Memory B cell (primary cell): ENCODE measurements at places on chromosomes 7 and 10.

GRCh38 chr10:119113751-119114732 is 10.1 kb downstream of the DENND10 start:
- no peak for DNase-seq

DNA sequence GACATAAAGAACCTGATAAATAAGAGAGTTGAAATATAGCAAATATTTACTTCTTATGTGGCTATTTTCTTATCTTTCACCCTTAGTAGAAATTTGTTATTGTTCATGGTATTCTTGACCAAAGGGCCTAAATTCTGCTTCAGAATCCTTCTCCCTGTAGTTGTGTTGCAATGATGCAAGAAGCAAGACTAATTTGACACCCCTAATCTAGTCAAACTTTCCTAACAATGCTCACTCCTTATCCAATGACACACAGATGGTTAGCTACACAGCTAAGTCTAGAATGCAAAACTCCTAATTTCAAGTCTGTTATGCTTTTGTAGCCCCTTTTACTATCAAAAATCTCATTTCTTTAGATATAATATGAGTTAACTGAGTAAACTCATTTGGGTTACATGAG is 56.1 kb downstream of the TWIST1 start:
- no peak for DNase-seq

DNA sequence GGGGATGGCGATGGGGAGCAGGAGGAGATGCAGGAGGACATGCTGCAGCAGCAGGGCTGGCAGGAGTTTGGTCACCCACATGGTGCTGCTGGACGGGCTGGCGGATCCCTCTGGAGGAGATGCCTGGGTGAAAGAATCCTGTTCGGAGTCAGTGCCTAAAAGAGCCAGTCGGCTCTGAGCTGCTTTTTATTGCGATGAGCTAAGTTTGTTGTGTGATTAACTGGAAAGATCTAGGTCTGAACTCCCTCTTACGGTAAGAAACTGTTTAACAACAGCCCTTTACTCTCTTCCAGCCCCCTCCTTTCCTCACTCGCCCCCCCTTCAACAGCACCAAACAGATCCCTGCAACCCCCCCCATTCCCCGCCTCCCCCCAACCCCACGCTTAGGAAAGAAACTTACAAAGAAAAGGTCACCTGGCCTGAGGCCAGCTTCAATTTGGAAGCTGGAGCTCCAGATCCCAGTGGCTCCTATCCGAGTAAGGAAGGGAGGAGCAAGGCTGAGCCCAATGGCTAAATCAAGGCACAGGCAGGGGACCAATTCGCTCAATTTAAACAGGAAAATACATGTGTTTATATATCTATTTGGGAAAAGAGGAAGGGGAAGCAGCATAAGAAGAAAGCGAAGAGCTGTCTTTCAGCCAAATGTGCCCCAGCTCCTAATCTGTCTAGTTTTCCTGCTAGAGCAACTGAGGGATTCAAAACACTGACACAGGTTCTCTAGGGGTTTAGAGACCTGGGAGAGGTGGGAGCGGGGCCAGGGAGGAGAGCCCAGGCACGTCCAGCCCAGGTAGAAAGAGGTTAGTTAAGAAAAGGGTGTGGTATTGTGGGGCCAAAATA is at the start of gene HGF:
Gene HGF, minus strand, starts transcription at position 157 of the 837 bp plus-strand sequence. Its CDS starts 76 bp downstream, at position 81.
- no peak for DNase-seq

GRCh38 chr7:103418241-103418640 is 27.8 kb downstream of the SLC26A5 start:
- no peak for DNase-seq

DNA sequence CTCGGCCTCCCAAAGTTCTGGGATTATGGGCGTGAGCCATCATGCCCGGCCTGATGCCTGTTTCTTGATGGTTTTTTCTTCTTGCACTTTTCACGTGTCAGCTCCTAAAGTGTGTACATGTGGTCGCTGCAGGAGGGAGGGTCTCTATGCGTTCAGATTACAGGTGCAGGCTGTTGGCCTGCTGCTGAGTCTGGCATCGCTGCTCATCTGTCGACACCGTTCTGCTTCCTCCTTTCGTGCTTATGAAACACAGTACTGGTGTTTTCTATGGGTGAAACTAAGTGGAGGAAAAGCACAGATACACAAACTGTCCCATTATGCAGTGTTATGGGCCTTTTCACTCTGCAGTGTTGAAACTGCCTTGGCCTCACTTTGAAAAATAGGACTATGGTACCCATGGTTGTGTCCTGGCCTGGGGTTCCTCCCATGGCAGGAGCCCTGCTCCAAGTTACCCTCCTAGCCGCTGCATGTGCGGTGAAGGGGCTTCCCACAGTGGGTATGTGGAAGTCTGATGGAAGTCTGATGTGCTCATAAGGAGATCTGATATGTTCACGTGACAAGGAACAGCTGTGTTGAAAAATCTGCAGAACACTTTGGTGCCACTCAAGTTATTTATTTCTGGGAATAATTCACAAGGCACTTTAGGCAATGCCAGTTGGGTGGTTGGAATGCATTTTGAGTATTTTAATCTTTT is 23.5 kb downstream of the OGDH start:
- DNase-seq: peak; percentile 28

DNA sequence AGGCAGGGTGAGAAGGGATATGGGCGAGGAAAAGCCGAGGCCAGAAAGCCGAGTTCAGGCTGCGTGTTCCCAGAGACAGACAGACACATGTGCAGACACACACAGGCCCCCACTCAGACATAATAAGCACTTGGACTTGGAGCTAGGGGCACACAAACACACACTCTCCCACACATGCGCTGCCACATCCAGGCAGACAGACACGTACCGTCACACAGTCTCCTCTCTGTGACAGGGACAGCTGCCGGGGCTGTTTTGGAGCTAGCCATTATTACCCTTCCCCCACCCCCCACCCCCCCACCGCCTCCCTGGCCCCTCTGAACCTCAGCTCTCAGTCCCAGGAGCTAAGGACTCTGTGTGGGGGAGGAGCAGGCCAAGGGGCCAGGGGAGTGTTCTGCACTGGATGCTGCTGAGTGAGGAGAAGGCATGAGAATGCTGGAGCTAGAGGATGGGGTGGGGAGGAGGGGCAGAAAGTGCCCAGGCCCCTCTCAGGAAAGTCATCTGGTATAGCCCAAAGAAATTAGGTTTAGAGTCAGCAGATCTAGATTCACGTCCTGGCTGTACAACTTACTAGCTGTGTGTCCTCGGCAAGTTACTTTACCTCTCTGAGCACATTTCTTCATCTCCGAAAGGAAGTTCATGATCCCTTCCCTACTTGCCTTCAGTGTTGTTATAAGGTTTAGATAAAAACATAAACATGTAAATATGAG is 6.3 kb downstream of the PITX3 start:
- no peak for DNase-seq

- no peak for DNase-seq
Observed at GRCh38 chr7:7996568-7996967, 28.0 kb downstream of the GLCCI1 start.

DNA sequence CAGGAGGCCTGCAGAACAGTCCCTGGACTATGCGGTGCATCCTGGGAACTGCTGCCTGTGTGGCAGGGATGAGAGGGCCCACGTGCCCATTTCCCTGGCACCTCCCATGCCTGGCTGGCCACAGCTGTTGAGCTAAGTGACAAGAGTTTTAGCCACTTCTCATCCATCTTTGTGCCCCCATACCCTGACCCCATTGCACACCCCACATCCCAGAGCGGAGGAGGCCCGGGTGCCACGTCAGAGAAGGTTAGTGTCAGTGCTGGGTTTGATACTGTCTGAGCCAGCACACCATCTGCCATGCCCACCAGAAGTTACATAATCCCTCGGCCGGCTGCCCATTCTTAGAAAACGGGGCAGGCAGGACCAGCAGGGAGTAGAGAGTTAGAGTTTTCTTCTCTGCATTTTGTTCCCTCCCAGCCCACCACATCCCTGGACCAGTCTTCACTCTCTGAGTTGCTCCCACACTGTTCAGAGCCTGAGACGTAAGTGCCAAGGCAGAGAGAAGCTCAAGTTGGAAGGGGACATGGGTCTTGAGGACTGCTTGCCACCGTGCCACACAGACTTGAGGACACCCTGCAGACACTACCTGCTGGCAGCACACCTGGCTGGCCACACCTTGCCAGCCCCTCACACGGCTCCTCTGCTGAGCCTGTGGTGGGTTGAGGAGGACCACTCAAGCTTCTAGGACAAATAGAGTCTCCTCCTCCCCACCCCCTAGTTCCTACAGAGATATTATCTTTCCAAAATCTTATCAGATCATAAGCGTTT is 13.1 kb downstream of the UNC5B start:
- no peak for DNase-seq

GRCh38 chr10:22335173-22335933 is 9.9 kb upstream of the SPAG6 start:
- DNase-seq: peak; percentile 76

DNA sequence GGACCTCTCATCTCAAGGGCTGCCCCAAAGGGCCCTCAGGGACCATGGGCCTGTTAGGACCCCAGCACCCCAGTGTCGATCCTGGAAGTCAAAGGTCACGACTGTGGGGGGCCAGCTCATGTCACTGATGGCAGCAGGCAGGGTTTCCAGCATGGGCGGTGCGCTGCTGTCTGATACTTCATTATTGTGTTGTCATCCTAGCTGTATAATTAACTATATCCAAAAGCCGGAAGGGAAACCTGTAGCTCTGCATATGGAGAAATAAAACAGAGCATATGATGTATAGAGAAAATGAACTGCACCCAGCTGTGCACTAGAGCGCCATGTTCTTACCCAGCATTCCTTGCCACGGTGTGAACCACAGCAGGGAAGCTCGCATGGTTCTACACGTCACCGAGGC is 196.3 kb downstream of the EBF3 start:
- DNase-seq: no peak

DNA sequence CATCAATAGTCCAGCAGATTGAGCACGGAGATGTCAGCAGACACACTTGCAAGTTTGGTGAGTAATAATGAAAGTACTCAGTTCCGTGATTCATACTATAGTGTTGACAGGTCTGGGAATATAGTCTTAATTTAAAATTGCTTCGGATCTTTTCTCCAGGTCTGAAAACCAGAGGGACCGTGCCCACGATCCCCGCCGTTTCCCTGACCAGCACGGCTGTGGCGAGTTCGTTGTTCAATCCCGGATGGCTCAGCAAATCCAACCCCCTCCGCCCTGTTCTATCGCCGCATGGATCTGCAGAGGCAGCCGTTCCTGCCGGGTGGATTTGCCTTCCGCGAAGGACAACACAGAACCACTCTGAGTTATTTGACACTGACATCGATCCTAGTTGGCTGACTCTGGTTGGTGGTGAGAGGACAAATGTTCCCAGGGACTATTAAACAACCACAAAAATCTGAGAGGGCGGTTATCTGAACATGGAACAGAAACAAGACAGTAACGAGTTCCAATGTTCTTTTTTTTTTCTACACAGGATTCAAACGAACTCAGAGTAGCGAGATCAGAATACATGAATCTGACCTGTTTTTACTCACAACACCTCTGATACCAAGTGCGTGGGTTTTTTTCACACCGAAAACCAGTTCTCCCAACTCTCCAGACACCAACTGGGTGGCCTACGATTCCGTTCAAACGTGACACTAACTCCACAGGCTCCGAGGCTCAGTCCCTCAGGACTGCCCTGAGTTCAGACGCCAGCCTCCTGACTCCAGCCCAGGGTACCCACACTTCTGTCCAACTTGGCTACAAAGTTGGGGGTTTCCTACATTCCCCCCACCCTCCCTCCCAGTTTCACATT is 52.7 kb downstream of the RBM17 start:
- no peak for DNase-seq

DNA sequence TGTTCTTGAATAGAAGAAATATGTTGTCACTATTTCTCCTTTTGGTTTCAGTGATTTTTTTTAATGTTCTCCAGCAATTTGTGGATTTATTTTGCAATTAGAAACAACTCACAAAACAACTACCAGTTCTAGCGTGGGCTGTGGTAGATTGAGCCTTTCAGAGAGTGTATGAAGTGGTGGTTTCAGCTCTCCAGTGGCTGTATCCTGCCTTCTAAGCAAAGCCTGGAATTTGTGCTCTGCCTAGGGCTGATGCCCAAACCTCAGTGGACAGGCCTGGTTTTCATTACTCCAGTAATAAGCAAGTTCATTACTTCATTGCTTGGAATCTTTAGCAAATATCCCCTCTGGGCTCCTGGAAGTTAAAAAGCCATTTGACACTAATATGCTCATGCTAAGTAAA is 35.9 kb downstream of the APBB1IP start:
- DNase-seq: no peak

DNA sequence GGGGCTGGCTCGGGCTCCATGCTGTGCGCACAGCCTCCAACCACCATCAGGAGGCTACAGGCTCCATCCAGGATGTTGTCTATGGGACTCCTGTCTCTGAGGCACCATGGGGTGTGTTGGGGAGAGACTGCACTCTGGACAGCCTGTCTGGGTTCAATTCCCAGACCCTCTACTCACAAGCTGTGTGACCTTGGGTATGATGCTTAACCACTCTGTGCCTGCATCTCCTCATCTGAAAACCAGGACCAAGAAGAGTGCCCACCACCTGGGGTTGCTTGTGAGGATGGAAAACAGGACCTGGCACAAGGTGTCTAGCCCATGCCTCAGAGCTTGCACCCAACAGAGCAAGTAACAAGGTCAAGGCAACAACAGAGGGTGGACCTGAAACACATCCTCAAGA is 109.8 kb downstream of the KCNMA1 start:
- DNase-seq: no peak

- DNase-seq: no peak
Observed at GRCh38 chr10:48474765-48475365, 130.0 kb downstream of the ARHGAP22 start.

GRCh38 chr10:92493362-92493761 is 80.5 kb downstream of the IDE start:
- no peak for DNase-seq

DNA sequence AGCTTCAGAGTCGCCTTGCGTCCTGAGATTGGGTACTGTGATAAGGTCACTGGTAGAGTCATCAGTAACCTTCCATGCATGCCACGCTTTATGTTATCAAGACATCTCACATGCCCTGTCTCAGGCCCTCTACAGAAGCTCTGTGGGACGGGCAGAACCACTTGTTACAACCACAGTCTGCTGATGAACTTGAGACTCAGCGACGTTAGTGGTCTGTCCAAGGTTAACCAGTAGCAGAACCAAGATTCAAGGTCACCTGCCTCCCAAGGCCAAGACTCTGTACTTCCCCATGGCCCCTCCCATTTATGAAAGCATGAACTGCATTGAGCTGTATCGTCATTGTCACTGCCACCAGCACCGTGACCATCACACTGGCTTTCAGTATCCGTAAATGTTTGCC is 15.0 kb downstream of the IQCE start:
- no peak for DNase-seq

- DNase-seq: no peak
Observed at GRCh38 chr7:100575746-100576383, 2.2 kb upstream of the SAP25 start.

DNA sequence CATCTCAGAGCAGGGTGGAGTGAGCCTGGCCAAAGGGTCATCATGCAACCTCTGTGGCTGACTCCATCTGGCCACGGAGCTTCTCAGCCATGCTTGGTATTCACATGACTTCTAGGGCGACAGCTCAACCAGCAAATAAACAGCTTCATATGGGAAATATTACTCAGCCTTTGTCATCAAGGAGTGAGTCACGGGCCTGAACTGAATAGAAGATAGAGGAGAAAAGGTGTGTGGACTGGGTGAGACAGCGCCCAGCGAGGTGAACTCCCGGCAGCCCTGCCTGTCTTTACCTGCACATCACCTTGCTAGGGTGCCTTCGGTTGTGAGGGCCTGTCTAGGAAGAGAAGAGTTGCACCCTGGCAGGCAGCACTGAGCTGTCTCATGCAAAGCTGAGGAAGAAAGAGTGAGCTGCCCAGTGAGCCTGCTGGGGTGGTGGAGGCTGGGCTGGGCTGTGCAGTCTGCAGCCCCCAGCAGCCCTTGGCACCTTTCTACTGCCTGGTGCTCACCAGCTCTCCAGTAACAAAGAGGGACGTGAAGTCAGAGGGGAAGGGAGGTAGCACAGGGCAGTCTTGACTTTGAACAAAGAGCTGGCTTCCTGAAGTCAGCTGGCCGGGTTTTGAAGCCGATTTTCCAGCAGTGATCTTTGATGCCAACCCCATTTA is 114.2 kb downstream of the EGFR start:
- no peak for DNase-seq
